ENCODE measurements at places on chromosomes 6 and 20. TPM values are rescaled to one million over a fixed set of nuclear protein-coding genes. Genes with fewer than 3 reads are reported as not detected.

Gene PSMB1
- 262 TPM for total RNA-seq

Gene NR2E1
- not detected for total RNA-seq

DNA sequence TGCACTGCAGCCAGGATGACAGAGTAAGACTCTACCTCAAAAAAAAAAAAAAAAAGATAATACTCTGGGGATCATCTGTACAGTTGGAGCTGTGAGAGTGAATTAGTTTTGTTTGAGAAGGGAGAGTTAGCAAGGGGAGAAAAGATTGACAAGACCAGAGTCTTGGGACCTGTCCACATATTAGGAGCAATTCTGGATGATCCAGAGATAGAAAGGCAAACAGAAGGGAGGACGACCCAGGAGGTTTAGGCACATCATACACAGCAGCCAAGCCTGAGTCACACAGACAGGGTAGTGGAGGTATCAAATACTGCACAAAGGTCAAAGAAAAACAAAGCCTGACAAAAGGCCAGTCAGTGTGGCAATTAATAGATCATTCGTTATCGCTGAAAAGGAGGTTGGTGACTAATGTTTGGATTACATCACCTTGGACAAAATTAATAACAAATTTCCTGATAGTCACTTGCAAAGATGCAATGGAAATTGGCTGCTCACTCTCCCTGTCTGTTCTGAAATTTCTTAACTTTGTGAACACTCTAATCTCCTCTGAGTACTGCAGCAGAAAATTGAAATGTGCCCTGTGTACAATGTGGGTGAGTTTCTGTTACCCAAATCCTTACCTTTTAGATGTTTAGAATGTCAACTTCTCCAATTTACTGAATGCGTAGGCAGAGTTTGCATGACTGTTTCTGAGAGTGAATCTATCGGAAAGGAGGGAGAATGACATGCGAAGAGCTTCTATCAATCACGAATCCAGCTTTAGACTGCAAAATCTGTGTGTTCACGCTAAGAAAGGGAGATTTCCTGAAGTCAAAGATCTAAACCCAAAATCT, 105.4 kb downstream of the TSHZ2 start:
- no peak for DNase-seq

DNA sequence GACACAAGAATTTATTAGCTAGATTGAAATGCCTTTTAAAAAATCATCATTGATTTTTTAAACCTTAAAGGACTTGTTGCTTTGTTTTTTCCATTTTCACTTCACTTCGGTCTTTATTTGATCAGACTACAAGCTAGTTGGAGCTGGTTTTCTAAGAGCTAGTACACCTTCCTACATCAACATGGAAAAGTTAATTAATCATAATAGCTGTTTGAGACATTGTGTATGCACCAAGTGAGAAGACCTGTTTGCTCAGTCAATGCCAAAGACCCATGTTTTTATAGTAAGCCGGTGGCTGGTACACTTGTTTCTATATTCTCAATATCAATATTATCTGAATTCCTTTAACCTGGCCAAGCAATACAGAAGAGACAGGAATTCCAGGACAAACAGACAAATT, 310.2 kb upstream of the SGK1 start:
- DNase-seq = no peak

GRCh38 chr6:3023663-3024483, 24.2 kb downstream of the NQO2 start:
- peak; percentile 88 for DNase-seq

GRCh38 chr6:21147995-21148394, 445.6 kb upstream of the SOX4 start:
- DNase-seq = no peak

DNA sequence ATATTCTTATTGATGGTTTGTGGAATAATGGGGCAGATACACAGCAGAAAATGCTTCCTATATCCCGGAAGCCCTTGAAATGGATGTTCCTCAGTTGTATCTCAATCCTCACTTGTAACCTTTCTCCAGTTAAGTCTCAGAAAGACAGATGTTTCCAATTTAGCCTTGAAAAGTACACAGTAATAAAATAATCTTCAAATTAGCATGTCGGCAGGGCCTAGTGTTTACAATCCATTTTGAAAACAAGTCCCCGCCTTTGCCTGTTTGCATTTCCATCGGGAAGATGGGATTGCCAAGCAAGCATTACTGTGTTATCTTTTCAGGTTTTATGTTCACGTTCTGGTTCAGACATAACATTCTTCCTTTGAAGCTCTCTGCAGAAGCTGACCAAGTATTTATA, 41.5 kb downstream of the SNRNP48 start:
- no peak for DNase-seq

DNA sequence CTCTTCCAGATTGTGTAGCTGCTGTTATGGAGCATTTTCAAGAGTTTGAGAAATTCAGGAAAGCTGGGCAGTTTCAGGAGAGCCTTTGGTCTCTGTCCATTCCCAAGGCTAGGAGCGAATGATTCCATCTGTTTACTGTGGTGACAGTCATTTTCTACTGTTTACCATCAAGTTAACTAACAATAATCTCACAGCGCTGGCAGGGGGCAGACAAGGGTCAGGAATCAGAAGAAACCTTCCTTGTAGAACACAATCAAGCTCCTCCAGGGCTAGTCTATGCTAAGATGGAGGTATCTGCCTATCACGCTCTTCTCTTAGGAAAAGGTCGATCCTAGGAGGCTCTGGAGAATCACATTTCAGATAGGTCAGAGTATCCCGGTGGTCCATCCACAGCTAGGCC, 293.9 kb downstream of the KIF16B start:
- peak; percentile 26 for DNase-seq

DNA sequence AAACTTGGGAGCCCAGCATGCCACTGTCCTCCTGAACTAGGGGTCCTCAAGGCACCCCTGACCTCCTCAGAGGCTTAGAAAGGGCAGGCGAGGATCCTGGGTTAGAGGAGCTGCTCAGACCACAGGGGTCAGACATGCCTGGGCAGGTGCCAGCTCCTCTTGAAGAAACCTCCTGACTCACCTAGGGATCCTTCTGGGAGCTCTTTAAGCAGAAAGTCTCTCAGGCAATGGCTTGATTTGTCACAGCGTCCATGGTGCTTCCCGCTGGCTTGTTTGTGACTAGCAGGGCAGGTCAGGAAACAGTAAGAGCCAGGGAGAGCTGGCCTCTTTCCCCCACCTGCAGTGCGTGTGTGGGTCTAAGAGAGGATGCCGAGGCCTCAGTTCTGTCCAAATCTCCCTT, 174.5 kb upstream of the SNX9 start:
- DNase-seq = no peak

DNA sequence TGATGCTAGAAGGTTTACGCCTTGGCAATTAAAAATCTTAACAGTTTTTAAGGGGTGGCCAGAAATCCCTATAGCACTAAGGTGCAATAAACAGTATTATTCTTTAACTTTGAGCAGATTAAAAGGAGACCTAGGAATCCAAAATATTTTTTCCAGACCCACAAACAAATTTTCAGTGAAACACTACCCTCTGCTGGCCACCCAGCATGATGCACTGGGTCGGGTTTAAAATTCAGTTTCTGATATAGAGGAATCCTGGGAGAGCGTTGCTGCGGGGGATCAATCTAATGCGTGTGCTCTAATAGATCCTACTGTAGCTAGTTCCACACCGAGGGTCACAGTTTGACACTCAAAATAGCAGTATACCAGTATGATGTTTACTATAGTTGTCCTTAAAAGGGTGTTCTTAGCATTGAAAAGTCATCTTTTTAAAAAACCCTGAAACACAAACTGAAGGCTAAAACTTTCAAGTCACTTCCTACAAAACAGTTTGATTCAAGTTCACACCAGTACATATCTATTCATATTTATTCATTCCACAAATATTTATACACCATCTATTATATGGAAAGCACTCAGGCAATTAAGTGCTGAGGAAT, 10.2 kb downstream of the UBE3D start:
- peak; percentile 66 for DNase-seq

Measured in myocyte (in vitro differentiated cells).